ENCODE measurements at places on chromosomes 16 and 17.

- no peak for DNase-seq
Observed at GRCh38 chr16:75497558-75497957, 2.3 kb upstream of the CHST6 start.

DNA sequence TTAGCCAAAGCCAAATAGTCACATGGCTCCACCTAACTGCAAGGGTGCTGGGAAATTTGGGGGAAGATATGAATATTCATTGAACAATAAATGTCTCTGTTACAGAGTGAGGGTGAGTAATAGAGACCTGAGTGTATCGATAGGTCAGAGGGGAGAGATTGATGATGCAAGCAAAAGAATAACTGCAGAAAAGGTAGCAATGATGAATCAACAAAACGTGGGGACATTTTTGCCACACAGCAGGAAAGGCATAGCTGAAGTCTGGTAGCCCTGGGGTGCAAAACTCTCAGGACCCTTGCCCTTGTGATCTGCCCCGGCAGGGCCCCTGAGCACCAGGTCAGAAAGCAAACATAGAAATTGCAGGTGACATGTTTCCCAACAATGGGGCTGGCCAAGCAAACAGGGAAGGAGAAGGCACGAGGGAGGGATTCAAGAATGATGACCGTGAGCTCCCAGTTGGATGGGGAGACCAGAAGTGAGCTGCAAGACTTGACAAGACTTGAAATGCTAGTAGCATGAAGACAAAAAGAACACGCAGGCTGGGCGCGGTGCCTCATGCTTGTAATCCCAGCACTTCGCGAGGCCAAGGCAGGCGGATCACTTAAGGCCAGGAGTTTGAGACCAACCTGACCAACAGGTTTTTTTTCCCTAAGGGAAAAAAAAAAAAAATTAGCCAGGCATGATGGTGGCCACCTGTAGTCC, 12.7 kb upstream of the HERPUD1 start:
- no peak for DNase-seq

DNA sequence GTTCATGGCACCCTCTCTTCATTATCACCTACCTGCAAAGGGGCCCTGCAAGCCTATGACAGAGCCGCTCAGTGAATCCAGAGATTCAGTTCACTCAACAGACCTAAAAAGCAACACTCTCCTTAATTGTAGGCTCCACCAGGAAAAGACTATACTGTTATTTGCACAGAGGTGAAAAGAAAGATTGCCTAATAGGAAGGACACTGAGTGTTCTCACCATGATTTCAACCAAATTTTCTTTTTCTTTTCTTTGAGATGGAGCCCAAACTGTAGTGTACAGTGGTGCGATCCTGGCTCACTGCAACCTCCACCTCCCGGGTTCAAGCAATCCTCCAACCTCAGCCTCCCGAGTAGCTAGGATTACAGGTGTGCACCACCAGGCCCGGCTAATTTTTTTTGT, 104.5 kb downstream of the PARN start:
- DNase-seq: no peak

DNA sequence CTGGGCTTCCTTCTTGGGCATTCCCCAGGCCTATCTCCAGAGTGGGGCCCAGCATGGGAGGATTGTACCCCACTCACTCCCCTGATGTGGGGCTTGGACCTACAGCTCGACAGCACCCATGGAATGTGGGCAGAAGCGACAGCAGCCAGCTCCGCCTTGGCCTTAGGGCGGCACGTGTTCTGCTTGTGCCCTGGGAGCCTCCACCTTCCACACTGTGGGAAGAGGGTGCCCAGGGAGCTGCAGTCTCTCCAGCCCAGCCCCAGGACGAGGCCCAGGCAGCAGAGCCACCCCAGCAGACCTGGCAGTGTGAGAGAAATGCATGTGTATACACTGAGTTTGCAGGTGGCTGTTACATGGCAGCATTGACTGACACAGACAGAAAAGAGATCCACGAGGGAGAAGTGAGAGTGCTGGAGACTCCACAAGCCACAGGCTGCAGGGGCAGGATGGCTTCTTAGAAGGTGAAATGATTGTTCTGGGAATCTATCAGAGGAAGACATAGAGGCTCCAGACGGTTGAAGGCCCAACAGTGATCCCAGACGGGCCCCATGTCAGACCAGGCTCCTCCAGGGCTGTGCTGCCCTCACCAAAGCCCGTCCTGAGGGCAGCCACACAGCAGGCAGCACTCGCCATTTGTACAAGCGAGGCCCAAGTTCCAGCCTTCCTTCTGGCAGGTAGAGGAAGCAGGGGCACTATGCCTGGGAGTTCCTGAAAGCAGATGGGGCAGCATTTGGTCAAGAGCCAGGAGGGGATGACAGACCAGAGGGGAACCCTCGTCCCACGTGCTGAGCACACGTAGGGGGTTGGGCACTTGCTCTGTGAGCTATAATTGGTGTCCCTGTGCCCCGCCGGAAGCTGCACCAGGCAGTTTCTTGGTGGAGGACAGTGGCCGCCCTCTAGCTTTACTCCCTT, 2.8 kb upstream of the DNASE1 start:
- peak; percentile 7 for DNase-seq

- DNase-seq: no peak
Observed at GRCh38 chr17:68400404-68400735, 56.9 kb downstream of the WIPI1 start.

- no peak for DNase-seq
Observed at GRCh38 chr16:49913720-49914119, 57.8 kb upstream of the ZNF423 start.

GRCh38 chr17:57651451-57651850, 93.6 kb downstream of the CCDC182 start:
- DNase-seq: no peak

DNA sequence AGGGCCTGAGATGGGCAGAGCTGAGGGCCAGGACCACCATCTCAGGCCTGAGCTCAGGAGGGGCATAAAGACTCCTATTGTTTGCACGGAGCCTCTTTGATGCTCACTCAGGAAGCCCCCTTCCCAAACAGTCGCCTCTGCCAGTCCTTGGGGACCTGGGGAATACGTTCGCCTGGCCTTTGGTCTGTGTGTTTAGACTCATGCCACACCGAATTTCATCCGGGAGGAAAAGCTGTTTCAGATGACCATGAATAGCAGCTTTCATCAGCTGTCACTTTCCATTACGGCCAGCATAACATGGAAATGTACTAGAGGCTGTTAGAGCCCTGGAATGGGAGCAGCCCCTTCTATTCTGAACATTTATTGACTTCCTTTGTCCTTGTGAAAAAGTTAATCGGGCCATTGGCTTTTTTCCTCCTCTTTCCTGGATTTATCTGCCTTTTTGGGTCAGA, 139.0 kb downstream of the HS3ST3A1 start:
- DNase-seq: no peak

- peak; percentile 78 for DNase-seq
Observed at GRCh38 chr17:32253117-32253611, 12.5 kb upstream of the RHBDL3 start.

- DNase-seq: no peak
Observed at GRCh38 chr16:87747626-87748414, 18.0 kb downstream of the KLHDC4 start.

DNA sequence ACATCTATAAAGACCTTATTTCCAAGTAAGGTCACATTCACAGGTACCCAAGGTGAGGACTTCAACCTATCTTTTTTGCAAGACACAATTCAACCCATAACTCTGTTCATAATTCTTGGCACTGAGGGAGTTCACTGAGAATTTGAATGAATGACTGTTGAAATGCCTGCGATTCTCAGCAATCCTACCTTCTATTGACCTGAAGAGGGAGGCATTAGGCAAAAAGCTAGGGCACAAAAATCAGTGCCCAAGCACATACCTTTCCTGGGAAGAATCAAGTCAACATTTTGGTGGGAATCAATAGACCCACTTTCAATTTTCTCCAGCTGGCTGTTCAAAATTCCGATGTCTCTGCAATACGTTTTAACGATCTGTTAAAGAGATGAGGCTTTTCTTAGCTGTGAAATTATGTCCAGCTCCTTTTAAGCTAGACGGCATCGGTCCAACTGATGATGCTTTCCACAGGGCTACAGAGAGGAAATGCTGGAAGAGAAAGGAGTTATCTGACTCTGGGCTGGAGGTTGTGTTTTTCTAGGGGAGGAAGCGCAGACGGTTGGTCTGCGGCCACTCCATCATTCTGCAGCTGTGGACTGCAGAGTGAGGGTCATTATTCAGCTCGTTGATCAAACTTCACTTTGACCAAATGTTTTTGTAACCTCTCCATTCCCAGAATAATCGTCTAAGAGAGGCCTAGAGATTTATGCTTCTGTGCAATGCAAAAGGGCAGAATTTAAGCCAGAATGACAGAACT, 25.2 kb downstream of the BCO1 start:
- peak; percentile 76 for DNase-seq

- no peak for DNase-seq
Observed at GRCh38 chr16:81618187-81618586, 160.9 kb upstream of the PLCG2 start.

DNA sequence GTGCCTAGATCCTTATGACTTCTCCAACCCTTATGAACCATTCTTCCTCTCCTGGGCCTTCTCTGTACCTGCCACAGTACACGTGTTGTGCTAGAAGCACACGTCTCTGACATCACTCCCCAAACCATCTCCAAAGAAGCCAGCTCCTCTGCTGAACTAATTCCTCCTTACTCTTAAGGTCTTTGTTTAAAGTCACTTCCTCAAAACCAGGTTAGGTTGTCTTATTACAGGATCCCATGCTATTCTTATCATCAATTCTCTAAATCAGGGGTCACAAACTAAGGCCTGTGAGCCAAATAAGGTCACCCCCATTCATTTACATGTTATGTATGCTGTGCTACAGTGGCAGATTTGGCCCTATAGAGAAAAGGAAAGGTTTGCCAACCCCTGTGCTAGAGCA, 4.0 kb downstream of the SUPT6H start:
- DNase-seq: no peak

DNA sequence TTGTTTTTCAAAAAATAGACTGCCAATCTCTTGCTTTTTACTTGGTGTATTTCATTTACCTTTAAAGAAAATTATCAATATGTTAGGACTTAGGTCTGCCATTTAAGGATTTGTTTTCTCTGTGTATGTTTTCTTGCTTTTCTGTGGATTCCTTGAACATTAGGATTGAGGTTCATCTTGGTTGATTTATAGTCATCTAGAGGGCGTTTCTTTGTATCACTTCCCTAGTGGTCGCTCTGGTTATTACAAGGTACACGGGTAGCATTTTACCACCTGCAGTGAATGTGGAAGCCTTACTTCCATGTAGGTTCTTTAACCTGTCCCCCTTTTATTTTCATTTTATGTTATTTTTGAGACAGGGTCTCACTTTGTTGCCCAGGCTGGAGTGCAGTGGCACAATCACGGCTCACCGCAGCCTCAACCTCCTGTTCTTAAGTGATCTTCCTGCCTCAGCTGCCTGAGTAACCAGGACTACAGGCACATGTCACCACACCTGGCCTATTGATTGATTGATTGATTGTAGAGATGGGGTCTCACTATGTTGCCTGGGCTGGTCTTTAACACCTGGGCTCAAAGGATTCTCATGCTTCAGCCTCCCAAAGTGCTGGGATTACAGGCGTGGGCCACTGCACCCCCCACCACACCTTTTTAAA, 35.2 kb upstream of the CBX4 start:
- no peak for DNase-seq

DNA sequence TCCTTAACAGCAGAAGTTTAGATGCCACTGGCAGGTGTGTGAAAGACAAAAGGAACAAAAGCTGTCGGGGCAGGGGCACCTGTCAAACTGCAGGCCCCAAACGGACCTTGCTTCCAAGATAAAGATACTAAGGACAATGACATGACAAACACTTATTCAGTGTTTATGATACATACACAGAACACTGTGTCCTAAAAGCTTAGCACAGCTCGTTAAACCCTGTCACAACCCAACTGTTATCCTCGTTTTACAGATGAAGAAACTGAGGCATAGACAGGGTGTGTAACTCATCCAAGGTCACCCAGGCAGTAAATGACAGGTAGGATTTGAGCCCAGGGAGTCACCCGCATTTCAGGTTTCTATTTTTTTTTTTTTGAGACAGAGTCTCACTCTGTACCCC, 9.6 kb downstream of the SDK2 start:
- no peak for DNase-seq

DNA sequence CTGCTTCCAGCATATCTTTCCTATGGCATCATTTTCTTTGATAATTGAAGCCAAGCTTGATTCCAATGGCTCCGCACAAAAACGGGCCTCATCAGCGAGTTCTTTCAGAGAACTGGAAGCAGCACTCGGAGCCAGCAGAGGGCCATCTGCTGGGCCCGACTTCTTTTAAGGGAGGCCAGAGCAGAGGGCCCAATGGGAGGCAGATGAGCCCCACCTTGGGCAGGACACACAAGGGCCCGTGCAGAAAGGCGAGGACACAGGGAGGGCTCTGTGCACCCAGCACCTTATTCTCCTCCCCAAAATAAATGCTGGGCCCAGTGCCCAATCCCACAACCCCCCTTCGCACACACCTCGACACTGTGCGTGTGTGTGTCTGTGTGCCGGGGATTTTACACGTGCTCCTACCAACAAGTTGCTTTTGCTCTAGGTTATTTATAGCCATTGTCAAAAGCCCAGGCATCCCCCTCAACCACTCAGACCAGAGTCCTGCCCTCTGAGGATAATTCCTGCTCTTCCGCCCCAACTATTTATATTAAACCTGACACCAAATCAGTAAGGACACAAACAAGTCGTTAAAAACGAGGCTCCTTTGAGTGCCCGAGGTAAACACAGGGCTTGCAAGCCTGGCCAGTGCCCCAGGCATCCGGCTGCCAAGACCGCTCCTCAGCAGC, 6.8 kb downstream of the AXIN2 start:
- no peak for DNase-seq

DNA sequence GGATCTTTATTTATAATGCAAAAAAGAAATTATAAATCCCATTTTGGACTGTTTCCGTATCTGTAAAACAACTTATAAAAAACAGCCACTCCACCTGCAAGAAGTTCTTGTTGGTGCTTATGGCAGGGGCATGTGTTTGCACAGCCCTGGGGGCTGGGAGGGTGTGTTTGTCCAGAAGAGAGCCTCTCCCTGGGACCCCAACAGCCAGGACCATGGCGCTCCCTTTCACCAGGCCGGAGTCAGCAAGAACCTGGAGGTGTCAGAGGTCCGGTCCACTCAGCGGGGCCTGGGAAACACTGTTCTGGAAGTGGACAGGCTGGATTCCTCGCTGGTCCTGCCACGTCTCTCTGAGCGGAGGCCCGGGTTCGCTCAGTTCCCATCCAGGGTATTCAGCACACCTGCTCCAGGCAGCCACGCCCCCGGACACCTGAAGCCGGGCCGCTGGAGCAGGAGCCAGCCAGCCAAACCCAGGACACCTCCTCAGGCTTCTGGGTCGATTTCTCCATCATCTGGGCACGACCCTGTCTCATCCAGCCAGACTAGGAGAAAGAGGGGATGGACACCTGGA, 18.9 kb upstream of the GINS2 start:
- no peak for DNase-seq

GRCh38 chr16:71358464-71358998, at the start of gene CALB2:
Gene CALB2 (plus strand): TSS chr16:71358723. CDS start chr16:71358793, 70 bp downstream.
- peak; percentile 64 for DNase-seq
